ENCODE measurements at places on chromosomes 5 and 9.
A peak's percentile ranks its signal among the peaks of the same experiment; 100 is the strongest.

DNA sequence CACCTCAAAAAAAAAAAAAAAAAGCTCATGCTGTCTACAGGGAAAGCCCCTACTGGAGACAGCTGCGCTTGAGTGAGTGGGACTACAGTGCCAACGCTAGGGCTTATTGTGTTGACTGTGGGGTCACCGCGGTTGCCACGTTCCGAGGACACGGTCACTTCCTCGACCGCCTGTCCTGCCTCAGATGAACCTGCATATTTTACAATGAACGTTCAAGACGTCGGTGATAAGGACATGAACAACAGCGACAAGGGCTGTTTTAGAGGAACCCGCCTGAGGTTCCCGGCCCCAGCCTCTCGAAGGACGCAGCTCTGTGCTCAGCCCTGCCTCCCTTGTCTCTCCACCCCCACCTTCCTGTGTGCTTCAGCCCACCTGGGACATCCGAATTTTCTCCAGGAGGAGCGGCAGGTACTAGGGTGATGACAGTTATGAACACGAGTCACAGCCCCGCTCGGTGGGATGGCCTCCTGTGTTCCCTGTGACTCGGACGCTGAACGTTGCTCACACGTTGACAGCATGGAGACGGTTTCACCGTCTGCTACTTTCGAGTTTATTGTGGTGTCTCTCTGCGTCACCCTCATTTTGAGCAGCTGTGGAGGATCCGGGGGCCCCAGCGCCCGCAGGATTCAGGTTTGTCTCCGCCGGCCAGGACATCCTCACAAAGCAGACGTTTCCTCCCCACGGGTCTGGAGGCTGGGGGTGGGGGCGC lies 11.3 kb upstream of the DIPK1B start:
- no peak for DNase-seq

DNA sequence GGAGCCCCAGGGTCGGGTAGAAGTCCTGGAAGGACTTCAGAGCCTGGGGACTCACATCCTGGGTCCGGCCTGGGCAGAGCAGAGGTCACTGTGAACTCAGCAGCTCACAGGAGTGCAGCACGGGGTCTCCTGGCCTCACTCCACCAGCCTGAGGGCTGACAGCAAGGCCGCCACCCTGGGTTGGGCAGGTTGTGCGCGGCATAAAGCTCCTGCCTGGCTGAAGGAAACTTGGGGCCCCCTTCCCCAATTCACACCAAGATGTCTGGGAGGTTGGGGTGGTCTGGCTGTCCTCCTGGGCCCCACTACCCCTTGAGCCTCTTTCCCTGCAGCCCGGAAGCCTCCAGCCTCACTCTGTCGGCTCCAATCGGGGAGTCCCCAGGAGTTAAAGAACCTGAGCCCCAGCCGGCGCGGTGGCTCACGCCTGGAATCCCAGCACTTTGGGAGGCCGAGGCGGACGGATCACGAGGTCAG lies 2.1 kb downstream of the LCN15 start:
- DNase-seq = peak; percentile 1

- no peak for DNase-seq
Observed at GRCh38 chr5:10581867-10582511, 18.1 kb downstream of the ANKRD33B start.

DNA sequence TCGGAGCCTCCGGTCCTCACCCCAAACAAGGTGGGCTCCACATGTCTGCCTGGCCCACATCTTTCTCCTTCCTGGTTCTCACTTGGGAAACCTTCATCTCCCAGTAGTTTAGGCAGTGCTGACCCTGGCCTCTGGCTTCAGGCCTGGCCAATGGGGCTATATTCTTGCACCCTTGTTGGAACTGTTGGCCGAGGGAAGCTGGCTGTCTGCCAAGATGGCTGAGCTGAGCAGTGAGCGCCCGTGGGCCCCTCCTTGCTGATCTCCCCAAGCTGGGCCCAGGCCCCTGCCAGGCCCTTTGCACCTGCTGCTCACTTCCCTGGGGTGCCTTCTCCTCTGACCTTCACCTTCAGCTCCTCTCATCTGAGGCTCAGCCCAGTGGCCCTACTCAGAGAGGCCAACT lies 31.3 kb downstream of the TSPAN17 start:
- DNase-seq = no peak

GRCh38 chr9:72985746-72986145 lies 32.9 kb upstream of the ALDH1A1 start:
- DNase-seq = no peak

- DNase-seq = no peak
Observed at GRCh38 chr5:172469697-172470096, 15.4 kb upstream of the SH3PXD2B start.

GRCh38 chr9:125432715-125433385 lies 171.2 kb downstream of the GAPVD1 start:
- no peak for DNase-seq

DNA sequence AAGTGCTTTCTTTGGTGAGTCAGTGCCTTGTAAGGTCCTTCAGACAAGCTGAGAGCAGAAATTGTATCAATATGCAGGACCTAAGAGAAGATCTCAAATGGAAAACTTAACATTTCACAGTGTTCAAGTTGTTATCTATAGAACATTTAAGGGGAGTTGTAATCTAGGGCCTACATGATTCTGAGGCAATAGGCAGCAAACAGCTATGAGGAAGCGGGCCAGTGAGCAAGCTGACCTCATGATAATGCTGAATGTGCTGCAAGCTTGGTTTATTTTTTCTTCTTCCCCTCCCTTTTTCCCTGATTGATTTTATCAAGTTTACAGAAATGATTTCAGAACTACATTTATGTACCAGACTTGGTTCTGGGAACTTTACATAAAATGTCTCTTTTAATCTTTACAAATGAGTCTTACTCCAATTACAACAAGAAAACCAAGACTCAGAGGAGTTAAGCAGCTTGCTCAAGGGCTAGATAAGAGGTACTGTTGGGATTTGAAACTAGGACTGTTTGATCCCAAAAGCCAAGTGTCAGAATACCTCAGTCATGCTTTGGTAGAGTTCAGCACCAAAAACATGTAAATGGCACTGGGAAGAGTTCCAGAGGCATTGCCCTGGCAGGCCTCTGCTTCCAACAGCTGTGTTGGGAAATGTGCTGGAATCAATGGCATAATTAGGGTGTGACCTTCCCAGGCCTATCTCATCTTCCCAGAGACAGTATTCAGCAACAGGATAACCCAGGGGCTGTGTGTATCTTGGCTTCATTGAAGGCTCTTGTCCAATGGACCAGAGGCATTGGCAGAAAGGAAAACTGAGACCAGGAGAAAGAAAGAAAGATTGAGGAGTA lies 130.1 kb downstream of the LRRC70 start:
- no peak for DNase-seq

DNA sequence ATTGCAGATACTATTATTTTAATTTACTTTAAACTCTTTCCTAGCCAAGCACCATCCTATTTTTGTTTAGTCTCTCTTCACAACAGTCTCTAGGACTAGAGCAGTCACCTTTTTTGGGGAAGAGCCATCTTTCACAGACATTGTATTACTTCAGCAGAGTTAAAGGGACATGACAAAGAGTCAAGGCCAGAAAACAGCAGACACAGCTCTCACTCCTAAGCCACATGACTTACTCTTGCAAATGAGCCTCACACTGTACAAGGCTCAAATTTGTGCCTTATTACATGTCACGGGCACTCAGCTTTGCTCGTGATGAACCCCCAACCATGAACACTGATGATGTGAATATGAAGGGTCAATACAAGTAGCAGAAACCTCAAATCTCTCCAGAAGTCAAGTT lies 104.3 kb downstream of the ZNF608 start:
- DNase-seq = no peak

DNA sequence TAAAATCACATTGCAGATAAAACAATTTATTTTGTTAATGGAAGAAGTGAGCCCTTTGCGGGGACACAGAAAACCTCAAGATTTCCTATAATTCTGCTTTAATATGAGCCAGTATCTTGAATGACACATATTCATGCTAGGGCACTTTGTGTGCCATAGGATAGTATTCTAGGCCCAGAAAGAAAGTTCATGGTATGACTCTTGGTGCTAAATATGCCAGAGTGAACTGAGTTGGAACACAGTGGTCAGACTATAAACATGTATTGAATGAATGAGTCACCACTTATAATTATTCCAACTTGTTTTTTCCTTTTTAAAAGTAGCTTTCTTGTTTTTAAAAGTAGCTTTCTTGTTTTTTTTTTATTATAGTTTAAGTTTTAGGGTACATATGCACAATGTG lies 46.0 kb downstream of the ADAMTS19 start:
- no peak for DNase-seq

GRCh38 chr5:124718380-124718789 lies 28.1 kb downstream of the ZNF608 start:
- DNase-seq = no peak

DNA sequence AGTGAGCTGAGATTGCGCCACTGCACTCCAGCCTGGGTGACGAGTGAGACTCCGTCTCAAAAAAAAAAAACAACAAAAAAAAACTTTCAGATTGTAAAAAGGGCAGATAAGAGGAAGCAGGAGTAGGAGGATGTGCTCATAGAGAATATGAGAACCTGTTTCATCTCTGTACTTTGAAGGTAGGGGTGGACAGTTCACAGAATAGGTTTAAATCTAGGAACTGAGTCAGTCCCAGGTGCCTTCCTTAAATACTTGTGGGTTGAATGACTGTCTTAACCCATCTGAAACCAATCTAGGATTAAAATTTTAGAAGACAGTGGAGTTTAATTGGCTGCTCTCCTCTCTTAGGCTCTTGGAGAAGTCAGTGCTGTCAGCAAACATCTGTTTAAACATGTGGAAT lies 12.4 kb downstream of the POLK start:
- no peak for DNase-seq

DNA sequence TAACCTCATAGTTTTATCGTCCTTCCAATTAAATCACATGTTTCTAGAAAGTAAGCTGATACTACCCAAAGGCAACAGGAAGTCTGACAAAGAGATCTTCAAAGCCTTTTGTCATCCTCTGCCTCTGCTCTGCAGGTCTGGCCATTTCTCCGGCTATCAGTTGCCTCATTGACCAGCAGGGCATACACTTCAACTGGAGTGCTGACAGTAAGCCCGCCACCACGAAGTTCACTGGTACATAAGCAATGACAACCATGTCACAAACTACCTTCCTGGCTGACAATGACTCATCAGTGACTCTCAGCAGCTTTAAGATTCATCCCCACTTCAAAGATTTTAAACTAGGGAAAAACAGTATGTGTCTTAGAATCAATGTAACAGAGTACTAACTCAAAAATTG lies 20.6 kb downstream of the SPTLC1 start:
- no peak for DNase-seq

GRCh38 chr5:156327296-156327695 lies 332 bp downstream of the SGCD start:
- DNase-seq = no peak

GRCh38 chr5:66633754-66634153 lies 37.6 kb downstream of the MAST4 start:
- DNase-seq = peak; percentile 29

GRCh38 chr9:124078641-124079040 lies 67.1 kb downstream of the LHX2 start:
- DNase-seq = no peak

Measured in iPS-NIHi11 (cell line).